Activated effector memory CD4-positive, alpha-beta T cell treated with anti-CD3 and anti-CD28 coated beads, Interleukin-2, amount 50 U/mL, for 16 hours (primary cell): ENCODE measurements at places on chromosomes 7 and 10.

DNA sequence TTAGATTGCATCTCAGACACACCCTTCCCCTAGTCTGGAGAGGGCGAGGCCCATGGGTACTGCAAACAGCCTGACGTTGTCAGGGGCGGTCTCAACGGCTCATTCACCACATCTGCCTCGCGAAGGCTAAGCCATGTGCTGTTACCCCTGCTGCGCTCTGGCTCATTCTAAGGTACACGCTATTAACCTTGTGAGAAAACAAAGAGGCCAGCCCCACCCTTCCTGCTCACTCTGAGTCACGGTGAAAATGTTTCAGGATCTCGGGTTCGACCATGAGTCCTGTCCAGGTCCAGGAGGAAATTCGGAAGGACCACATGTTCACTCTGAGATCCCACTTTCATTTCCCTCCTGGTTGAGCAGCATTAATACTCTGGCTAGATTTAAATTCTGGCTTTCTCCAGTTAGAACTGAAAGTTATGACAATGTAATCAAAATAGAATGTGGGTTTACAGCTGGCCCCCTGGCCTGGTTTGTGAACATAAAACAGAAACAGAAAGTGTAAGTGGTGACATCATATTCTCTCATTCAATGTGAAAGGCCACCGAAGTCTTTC lies 55.2 kb downstream of the EGFR start:
- DNase-seq, result peak; percentile 76

GRCh38 chr10:63478564-63478963 lies 12.8 kb upstream of the JMJD1C start:
- no peak for DNase-seq

GRCh38 chr7:23475576-23475839 lies 5.2 kb upstream of the IGF2BP3 start:
- no peak for DNase-seq

DNA sequence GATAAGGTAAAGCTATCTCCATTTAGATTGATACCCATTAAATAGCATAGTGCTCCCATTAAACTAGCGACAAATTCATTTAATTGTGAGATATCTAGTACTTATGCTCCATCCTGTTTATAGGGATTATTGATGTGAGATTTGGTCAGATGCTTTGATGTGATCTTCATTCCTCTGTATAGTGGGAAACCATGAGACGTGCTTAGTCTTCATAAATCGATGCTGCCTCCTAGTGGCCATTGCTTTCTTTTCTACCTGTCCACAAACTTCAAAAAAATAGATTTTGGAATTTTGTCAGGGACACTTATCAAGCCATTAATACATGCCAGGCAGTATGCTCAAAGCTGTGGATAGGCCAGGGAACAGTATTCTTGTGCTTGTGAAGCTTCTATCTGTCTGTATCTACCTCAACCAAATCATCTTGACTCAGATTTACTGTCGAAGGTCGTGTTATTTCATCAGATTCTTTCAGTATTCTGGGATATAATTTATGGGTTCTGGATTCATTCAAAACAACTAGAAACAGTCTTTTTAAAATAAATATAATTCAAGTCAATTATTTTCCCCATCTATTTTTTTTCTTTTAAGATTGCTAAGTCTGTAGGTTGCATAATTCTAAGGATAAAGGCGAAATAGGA lies 12.0 kb downstream of the LSM8 start:
- DNase-seq, result peak; percentile 66

DNA sequence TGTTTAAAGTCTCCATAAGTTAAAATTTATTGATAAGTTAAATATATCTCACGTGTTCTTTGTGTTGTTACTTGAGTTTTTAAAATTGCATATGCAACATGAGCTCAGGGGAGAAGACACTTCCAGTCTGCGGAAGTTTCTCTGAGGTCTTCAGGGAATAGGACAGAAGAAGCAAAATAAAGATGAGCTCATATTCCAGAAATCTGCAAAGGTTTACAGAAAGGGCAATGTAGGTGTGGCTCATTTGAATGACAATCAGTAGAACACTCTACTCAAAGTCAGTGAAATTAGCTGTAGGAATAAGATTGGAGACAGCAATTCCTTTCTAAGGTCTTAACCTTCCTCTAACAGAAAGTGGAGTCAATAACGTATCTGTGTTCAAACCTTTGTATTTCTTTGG lies 53.7 kb downstream of the CACNA2D1 start:
- no peak for DNase-seq
